ENCODE measurements at places on chromosomes 5 and 9. TPM values are rescaled to one million over a fixed set of nuclear protein-coding genes. Genes with fewer than 3 reads are reported as not detected.

DNA sequence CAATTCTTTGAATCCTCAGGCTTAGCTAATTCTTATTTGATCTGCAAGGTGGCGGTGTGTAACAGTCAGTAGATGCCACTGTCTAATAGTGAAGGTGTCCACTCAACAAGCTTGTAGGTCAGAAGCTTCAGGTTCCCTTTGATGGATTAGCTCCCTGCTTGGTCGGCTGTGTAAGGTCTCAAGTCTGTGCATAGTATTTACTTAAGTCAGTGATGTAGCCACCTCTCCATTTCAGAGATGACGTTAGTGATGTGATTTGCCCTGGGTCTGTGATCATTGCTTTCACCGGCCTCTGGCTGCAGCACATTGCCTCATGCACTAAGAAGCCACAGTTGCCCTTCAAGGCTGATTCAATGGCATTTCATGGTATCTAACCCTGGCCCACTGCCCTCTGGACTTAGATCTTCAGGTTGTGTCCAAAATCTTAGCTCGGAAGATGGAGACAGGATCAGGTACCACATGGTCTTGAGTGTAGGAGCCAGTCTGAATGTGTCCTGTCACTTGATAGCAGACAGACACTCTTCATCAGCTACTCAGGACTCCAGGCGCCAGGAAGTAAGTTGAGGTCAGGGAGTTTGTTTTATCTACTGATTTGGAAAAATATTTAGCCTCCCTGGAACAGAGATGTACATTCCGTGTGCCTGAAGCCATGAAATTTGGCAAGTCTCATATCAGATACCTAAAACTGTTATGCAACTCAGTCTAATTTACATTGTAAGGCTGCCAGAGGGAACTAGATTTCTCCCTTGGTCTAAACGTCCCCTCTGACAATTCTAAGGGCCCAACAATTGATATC is 42.9 kb downstream of the SUB1 start:
- DNase-seq: no peak

DNA sequence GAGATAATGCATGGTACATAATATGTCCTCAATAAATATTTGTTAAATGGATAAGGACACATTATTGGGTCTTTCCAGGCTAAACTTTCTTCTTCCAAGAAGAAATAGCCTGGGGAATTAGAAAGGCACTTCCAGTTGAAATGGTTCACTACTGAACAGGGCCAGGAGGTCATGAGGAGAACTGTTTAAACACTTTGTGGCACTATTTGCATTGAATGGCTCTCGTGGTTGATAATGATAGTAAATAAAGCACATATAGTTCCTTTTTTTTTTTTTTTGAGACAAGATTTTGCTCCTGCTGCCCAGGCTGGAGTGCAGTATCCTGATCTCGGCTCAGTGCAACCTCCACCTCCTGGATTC is 19.9 kb upstream of the CAST start:
- no peak for DNase-seq

DNA sequence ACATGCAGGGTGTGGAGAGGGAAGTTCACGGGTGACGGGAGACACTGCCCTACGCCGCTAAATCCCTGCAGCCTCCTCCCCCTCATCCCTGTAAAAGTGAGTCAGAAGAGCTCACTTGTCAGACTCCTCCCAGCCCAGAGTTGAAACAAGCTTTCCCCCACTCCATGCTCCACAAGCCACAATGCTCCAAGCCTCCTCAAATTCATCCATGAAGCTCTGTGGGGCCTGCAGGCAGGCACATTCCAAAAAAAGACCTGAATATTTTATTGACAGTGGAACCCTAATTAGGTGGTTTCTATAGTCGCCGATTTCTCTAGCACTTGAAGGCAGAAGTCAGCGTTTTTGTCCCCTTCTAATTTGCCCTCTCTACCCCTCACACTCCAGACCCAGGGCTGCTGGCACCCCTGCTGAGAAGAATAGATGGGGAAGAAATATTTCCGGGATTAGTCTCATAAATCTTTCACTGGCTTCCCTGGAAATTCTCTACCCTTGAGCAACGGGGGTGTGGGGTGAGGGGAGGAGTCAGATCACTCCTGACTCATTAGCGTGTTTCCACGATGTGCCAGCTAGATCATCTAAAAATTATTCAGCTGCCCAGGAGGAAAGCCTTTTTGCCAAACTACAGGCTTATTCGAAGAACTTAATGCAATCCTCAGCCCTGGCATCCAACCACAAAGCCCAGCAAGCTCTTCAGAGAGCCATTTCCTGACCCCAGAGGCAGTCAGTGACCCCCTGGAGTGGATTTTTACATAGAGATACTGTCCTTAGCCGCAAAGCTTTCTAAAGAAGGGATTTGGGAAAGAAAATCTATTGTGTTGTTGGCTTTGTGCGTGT is 97.1 kb downstream of the ENC1 start:
- no peak for DNase-seq

CDKN2B-AS1 gene
- 0.49 TPM for total RNA-seq

GRCh38 chr5:89904442-89904841 is 505.1 kb downstream of the CETN3 start:
- DNase-seq: no peak

DNA sequence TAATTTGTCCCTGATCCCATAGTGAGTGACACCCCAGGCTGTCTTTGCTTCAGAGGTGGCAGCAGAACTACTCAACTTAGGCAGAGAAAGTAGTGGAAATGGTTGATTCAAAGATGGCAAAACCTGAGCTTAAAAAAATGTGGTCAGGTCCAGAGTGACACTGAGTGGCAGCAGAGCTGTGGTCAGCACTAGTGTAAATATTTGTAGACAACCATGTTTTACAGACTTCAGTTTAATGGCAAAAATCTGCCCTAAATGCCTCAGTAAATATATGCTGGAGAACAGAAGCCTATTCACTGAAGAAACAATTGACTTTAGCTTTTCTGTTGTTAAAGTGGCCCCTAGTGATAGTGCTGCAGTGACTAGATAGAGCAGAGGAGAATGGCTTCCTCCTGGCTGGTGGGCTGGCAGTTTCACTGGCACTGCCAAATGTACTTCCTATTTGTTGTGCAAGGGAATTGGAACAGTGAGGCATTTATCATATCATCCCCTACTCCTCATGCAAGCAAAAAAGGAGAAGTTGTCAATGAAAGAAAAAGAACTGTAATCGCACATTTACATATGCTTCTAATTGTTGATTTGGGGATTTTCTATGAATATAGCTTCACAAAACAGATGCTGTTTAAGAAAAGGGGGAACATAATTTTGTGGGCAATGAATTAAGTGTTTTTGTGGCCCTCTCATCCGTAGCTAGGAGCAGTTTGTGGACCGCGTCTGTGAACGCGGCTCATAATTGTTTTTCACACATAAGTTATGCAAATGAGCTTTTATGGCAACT is 12.0 kb downstream of the PBX3 start:
- peak; percentile 66 for DNase-seq

- DNase-seq: peak; percentile 93
Observed at GRCh38 chr5:6766604-6767093, 53.4 kb downstream of the TENT4A start.

GRCh38 chr5:16487456-16487855 is 21.9 kb upstream of the ZNF622 start:
- DNase-seq: no peak

PCDHB16 gene
- total RNA-seq: 3.6 TPM

SUSD3 gene
- 3.6 TPM for total RNA-seq

DNA sequence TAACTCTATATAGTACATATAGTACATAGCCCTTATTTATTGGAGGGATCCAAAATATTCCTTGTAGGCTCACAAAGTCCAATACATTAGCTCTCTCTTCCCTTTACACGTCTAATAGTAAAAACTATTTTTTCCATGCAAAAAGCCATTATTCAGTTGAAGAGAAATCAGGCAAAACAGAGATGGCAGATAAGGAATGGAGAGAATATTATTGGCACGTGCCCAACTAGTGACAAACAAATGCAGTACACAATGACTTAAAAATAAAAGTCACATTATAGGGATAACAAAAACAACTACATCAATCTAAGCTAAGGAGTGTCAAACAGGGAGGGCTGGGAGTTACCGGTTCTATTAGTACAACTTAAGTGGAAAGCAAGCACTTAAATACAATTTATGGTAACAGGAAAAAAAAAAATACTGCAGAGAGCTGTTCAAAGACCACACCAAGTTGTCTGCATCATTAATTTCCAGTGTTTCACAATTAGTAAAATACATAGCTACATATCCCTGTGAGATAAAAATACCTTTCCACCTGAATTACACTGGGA is 4.1 kb upstream of the SCAI start:
- no peak for DNase-seq

- no peak for DNase-seq
Observed at GRCh38 chr9:124006448-124007361, 4.9 kb upstream of the LHX2 start.

PELO gene
- 60.1 TPM for total RNA-seq

DNA sequence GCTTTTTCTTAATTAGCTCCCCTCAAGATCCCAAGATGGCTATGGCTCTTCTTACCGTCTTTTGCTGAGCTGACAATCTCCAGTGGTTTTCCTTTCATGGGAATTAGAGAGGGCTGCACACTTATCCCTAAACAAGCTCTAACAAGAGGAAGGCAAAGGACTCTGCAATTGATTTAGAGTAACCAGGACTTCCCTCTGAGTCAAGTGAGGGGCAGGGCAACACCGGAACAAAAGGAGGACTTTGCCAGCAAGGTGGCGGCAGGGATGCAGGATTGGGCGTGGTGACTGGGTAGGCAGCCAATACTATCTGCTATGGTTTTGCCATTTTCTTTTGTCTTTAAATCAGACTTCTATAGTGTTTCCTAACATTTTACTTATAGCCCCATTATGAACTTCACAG is 9.8 kb downstream of the SLC44A1 start:
- DNase-seq: no peak

DNA sequence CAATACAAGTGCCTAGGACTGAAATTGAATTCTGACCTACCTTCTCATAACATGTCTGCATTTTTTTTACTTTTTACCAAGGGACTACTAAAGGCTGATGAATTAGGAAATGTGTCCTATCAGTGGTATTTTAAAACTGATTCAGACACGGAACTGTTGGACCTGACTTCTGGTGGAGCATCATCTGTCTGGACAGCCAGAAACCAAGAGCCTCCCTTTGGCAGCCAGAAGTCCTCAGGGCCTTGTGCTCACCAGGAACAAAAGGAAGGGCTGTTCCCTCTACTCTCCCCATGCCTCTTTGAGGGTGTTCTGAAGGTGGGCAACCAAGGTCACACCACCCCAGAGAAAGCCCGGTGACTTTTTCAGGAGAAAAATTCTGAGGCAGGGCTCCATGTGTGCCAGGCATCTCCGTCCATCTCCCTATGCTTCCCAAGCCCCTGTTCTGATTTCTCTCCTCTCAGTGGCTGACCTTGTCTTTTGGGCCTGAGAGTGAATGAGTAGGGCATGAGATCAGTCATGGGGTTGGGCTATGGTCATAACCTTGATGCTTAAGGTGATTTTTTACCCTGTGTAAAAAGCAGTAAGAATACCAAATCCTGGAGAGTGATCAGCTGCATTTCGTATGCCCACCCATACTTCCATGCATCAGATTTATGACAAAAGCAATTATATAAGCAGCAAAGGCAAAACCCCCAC is 143.7 kb downstream of the SCAMP1 start:
- DNase-seq: no peak

CCNJL gene
- total RNA-seq: 5.3 TPM

- DNase-seq: no peak
Observed at GRCh38 chr5:143554187-143554717, 150.8 kb upstream of the NR3C1 start.

DNA sequence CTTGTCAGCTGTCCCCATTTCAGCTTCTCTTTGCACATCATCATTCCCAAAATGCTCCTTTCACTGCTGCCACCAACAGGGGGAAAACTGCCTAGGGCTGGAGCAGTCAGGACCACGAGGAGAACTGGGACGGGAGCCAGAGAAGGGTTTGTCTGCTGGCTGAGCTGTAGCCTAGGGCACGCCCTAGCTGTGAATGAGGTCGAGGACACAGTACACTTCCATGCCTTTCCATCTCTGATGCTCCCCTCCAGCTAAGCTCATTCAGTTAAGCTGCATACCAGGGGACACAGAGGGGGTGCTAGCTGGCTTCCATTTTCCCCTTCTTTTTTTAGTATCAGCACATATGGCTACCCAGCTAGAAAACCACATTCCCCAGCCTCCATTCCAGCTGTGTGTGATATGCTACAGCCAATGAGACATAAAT is 64.7 kb downstream of the STK10 start:
- DNase-seq: no peak

GRCh38 chr5:118052503-118052902 is 935.8 kb downstream of the DTWD2 start:
- DNase-seq: no peak

DNA sequence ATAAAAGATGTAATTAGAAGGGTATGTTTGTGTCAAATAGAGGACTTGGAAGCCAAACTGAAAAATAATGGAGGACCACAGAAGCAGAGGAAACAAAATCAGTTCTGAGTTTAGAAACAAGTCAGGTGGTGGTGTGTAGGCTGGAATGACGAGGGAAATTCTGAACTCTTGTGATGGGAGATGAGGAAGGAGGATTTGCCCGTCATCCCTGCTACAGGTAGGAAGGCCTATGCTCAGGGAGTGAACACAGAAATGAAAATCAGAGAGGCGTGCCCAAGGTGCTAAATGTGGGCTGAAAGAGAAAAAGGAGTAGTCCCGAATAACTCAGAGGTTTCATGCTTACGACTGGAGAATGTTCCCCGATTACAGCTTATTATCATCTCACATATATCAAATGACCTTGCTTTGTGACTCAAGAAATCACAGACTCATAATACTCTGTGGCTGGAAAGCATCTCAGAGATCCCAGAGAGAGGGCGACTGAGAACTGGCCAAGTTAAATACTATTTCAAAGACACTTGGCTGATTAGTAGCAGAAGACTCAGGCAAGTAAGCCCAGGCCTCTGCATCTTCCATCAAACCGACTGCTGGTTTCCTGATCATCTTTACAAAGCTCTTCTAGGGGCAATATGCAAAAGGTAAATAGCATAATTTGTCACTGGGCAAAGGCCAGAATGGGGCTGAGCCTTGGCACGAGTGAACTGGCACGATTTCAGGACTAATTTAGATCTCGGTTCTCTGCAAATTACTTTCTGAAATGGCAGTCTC is 126.0 kb downstream of the SUSD1 start:
- DNase-seq: no peak

CBY3 gene
- total RNA-seq: 0.66 TPM

- no peak for DNase-seq
Observed at GRCh38 chr9:70835323-70835722, 286.1 kb downstream of the TRPM3 start.

DNA sequence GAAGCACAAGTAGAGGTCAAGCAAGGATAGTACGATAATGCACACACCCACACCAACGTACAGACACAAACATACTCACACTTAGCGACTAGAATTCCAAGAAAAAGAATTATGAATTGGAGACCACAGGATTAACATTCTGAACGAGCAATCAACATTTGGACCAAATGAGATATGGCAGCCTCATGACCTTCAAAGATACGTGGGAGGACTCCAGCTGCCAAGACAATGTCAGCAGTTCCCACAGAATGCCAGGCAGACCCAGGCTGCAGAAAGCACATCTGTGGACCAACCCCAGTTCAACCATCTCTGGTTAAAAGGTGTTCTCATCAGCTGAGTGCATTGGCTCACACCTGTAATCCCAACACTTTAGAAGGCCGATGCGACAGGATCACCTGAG is 187.6 kb upstream of the GRAMD2B start:
- DNase-seq: no peak

- DNase-seq: no peak
Observed at GRCh38 chr9:6153425-6153824, 62.2 kb upstream of the IL33 start.
